Activated T-helper 1 cell treated with Interleukin-2 at 50 U/mL for 16 hours (primary cell): ENCODE measurements at places on chromosomes 2 and 18.

GRCh38 chr2:12918138-12918834 lies 201.6 kb downstream of the TRIB2 start:
- DNase-seq: no peak

- no peak for DNase-seq
Observed at GRCh38 chr2:177666408-177666807, 273.8 kb downstream of the AGPS start.

- no peak for DNase-seq
Observed at GRCh38 chr2:201176081-201176481, 6.9 kb upstream of the CASP10 start.

GRCh38 chr2:120456867-120457266 lies 110.9 kb downstream of the INHBB start:
- DNase-seq: no peak

- no peak for DNase-seq
Observed at GRCh38 chr2:64489081-64489751, 34.9 kb upstream of the AFTPH start.

DNA sequence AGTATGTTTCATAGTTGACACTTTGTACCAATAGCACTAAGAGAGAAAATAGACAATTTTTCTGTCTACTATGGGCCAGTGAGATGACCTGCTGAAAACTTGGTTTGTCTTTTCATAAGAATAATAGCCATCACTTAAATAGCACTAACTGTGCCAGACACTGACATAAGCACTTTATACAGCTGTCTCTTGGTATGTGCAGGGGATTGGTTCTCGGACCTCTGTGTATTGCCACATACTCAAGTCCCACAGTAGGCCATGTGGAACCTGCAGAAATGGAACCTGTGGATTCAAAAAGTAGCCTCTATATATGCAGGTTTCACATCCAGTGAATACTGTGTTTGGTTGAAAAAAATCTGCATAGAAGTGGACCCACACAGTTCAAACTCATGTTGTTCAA lies 126.7 kb downstream of the XRCC5 start:
- DNase-seq: no peak

GRCh38 chr18:7953095-7953958 lies 386.2 kb downstream of the PTPRM start:
- DNase-seq: no peak

GRCh38 chr2:81266106-81266505 lies 961.6 kb upstream of the LRRTM1 start:
- no peak for DNase-seq

DNA sequence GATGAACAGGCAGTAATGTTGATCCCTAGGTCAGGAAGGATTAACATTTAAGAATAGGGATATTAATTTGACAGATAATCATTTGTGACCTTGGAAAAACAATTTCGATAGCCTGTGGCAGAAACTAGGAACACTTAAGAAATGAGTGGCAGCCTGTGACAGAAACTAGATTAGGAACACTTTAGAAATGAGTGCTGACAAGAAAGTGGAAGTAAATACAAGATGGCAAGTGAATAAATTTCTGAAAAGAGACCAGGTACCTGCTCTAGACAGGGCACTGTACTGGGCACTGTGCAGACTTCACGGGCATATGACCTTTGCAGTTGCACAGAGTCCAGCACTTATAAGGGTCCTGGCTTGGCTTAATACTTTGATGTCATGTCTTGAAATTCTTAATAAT lies 5.5 kb upstream of the HNRNPA3 start:
- no peak for DNase-seq

DNA sequence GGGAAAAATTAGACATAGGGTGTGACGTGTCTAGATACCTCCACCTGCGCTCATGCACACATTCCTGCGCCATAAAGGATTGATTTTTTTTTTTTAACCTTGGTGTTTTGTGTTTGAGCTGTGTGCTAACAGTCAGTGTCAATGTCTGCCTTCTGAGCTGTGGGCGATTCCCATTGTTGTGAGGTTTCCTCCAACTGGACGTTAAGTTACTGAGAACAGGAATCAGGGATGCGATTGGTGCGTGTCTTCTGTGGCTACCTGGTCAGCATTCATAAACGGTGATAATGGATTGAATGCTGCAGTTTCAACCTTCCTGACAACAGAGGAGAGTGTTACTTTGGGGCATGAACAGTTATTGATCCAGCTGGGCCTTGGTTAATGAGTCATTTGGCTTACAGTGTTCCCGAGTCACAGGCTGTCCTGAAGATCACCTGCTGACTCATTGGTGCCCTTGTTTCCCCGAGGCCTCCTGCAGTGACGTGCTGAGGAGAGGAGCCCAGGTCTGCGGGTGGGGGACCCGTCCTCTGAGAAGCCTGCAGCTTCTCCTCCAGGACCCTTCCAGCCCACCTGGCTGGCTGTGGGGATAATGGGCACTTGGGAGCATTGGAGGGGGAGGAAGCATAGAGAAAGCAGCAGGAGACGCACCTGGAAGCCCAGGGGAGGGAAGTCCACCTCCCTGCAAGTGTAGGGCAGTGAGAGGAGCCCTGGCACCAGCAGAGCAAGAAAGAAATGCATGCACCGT lies 25.8 kb upstream of the CABYR start:
- no peak for DNase-seq

- DNase-seq: no peak
Observed at GRCh38 chr18:46002934-46003333, 35.8 kb upstream of the EPG5 start.

DNA sequence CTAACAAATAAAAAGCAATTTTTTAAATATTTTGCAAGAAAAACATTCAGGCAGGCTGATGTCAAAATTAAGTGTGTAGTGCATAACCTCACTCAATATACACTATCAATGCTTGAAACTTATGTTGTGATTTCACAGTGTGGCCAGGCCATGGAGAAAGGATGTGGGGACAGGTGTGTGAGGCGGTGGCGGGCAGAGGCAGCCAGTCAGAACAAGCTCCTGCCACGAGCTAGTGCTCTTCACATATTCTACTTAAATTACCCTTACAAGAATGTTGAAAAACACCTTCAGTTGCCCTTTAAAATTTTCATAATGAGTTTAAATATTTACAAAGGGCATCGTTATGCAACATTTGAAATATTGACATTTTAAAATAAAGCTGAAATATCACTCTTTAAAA lies 43.2 kb downstream of the CYB5A start:
- no peak for DNase-seq

DNA sequence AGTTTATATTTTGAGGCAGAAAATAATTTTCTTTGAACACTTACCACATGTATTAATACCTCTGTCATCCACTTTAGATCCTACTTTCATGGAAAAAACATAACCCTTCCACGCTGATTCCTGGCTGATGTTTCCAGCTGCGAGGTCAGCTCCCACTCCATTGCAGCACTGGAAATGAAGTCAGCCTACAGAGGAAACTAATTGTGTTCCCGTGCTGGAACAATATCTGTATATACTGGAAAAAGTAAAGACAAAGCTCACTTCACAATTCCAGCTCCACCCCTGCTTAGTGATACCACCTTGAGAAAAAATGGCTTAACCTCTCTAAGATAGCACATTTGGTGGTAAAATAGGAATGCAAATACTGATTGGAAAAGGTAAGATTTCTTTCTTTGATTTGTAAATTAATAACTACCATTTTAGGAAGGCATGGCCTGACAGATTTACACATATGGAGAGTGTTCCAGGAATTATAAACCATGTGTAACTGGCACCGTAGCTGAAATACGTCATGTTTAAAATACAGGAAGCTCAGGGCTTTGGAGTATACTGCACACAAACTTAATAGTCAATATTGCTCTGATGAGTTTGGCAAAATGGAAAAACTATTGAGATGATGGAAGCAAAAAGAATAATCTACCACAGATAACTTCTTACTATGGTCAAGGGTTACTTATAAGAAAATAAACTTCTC lies 90.0 kb downstream of the TRIB2 start:
- no peak for DNase-seq

GRCh38 chr2:215797676-215798075 lies 215.7 kb downstream of the MREG start:
- DNase-seq: no peak

GRCh38 chr2:74334931-74335333 lies 8.3 kb downstream of the SLC4A5 start:
- DNase-seq: peak; percentile 58

GRCh38 chr2:11539317-11540147 lies 5.7 kb downstream of the GREB1 start:
- DNase-seq: no peak

- no peak for DNase-seq
Observed at GRCh38 chr18:78925557-78926242, 53.9 kb upstream of the SALL3 start.

DNA sequence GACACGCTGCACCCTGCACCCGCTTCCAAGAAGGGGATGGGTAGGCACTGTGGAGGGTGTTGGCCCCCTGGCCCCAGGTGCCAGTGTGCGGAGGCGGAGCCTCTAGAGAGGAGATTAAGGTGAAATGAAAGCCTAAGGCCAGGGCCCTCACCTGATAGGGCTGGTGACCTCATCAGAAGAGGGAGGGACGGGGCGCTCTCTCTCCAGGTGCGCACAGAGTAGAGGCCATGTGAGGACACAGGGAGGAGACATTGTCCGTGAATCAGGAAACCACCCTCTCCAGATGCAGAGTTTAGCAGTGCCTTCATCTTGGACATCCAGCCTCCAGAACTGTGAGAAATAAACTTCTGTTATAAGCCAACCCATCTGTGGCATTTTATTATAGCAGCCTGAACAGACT lies 62.3 kb downstream of the PSMG2 start:
- DNase-seq: no peak

- DNase-seq: no peak
Observed at GRCh38 chr2:235518322-235519090, 24.7 kb downstream of the AGAP1 start.
